ENCODE measurements at places on chromosomes 7 and 10.

- DNase-seq = no peak
Observed at GRCh38 chr7:132455378-132455777, 120.9 kb downstream of the PLXNA4 start.

DNA sequence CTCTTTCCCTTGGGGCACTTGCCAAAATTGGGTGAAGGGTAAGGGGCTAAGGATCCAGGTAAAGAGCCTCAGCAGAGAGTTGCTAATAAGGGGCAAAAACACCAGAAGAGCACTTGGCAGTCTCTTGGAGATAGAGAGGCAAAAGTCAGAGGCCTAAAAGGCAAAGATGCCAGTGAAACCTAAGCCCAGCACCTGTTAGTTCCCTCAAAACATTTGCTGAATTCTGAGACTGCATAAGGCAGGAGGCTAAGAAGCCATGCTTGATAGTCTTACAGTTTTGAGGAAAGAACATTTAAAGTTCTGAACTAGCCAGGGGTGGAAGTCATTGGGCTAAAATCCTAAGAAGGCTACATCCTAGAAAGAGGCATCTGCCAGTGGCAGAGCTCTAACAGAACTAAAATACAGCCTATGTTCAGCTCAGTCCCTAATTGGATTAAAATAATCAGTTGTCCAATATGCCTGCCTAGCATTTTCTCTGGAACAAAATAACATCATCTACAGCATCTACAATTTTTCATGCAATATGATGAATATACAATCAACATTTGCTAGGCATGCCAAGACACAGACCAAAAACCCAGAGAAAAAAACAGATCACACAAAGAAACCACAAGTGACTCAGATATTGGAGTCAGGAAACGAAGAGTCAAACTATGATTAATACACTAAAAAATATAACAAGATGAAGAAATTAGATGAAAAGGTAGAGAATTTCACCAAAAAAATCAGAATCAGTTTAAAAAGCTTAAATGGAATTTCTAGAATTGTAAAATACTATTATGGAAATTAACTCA lies 7.7 kb downstream of the HTR7 start:
- no peak for DNase-seq

DNA sequence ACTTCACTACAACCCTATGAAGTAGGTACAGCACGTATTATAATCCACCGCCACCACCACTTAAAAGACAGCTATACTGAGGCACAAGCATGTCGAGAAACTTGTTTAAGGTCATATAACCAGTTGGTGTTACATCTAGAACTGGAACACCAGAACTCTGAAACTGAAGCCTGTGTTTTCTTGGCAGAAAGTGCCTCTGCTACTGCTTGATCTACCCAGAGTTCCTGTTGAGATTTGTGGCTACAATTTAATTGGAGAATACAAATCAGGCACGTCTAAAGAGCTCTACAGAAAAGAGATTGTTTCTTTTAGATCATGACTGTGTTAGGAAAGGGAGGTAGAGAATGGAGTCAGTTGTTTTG lies 4.3 kb upstream of the ADD3 start:
- DNase-seq = no peak

DNA sequence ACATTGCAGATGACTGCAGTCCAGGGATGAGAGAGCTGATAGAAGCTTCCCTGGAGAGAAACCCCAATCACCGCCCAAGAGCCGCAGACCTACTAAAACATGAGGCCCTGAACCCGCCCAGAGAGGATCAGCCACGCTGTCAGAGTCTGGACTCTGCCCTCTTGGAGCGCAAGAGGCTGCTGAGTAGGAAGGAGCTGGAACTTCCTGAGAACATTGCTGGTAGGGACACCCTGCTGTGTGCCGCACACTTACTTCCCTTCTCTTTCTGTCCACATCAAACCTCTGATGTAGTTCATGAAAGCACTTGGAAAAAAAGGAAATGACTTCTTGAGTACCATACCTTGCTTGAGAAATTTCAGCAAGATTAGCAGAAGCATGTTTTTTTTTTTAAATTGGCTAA lies 25.3 kb downstream of the MAP3K8 start:
- DNase-seq = no peak

- no peak for DNase-seq
Observed at GRCh38 chr7:47962262-47962661, 14.0 kb upstream of the PKD1L1 start.

DNA sequence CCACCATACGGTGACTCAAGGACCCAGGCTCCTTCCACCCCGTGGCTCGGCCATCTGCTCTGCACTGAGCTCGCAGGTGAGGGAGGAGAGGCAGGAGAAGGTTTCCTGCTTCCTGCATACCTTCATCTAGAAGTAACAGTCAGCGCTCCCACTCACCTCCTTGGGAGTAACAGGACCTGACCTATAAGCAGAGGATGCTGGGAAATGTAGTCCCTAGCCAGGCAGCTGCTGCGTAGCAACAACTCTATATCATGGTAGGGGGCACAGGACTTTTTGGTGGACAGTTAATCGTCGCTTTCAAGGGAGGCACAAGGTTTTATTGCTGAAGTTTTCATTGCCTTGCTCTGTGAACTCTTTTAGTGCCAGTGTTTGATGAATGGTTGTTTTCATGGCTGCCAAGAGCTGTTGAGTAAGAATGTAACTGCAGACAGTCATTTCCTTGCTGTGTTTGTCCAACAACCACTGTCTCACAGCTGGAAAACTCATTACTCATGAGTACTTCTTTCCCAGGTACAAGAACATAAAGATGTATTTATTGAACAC lies 10.2 kb upstream of the ZFYVE27 start:
- no peak for DNase-seq

DNA sequence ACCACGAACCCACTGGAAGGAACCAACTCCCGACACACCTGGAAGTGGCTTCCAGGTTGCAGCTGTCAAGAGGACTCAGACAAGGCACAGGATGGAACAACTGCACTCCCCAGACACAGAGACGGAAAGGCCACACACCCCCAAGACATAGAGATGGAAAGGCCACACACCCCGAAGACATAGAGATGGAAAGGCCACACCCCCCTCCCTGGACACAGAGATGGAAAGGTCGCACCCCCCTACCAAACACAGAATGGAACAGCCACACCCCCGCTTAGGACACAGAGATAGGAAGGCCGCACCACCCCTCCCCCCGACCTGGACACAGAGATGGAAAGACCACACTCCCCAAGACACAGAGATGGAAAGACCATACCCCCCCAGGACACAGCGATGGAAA lies 7.6 kb downstream of the ZNF511 start:
- no peak for DNase-seq

GRCh38 chr10:71241114-71241829 lies 28.9 kb downstream of the UNC5B start:
- no peak for DNase-seq

GRCh38 chr10:97190450-97190849 lies 4.7 kb upstream of the SLIT1 start:
- DNase-seq = no peak

DNA sequence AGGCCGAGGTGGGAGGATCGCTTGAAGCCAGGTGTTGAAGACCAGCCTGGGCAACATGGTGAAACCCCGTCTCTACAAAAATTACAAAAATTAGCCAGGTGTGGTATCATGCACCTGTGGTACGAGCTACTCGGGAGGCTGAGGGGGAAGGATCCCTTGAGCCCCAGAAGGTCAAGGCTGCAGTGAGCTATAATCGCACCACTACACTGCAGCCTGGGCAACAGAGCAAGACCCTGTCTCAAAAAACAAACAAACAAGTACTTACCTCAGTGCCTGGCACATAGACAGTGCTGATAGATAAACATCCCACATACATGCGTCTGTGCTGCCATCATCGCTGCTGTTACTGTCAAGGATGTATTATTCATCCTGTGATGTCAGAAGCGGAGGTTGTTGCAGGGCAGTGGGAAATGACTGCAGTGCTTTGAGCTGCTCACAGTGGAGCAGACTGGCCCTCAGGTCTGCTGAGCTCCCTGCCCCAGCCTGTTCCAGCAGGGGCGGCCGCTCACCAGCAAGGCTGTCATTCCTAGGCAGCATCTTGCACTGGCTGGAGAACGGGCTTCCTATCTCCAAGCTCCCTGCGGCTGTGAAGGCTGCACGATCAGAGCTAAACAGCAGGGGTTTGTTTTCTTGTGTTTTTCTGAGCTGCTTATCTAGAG lies 18.6 kb downstream of the FOXK1 start:
- no peak for DNase-seq

GRCh38 chr10:129033340-129033739 lies 433.7 kb upstream of the MGMT start:
- DNase-seq = no peak

All from activated CD8-positive, alpha-beta memory T cell treated with anti-CD3 and anti-CD28 coated beads for 4 hours (primary cell).